Right renal pelvis (tissue), 4 donors: ENCODE measurements at places on chromosomes 4 and X.

GRCh38 chr4:35087218-35087617, 1157.1 kb downstream of the ARAP2 start:
- DNase-seq: no peak

DNA sequence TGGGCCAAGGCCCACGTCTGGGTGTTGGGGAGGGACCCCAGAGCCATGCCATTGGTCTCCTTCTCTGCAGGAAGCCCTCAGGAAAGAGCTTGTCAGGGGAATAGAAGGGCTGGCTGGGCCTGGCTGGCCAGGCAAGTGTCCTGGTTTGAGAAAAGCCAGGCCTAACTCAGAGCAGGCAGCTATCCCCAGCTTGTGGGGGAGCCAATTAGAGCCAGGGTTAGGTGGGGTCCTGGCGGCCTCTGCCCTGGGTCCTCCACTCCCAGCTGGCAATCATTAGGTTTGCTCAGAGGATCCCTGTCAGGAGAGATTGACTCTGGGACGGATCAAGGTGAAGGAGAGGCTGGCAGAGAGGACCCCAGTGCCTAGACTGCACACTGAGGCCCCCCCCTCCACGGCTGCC, 64.8 kb downstream of the PJA1 start:
- DNase-seq: no peak

DNA sequence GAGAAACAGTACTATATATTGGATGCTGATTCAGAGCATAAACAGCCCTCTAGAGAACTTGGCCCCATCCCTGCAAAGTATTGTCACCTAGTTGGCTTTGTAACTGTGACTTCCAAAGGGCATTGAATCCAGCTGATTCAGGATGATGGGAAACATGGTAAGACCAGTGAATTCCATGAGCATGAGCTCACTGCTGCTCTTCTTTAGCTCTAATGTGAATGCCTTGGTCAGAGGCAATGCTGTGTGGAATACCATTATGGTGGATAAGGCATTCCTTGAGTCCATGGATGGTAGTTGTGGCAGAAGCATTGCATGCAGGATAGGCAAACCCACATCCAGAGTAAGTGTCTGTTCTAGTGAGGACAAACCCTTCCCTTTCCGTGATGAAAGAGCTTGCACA, 365.6 kb upstream of the EDA2R start:
- DNase-seq: no peak

- no peak for DNase-seq
Observed at GRCh38 chr4:110616238-110617074, 6.4 kb downstream of the PITX2 start.

DNA sequence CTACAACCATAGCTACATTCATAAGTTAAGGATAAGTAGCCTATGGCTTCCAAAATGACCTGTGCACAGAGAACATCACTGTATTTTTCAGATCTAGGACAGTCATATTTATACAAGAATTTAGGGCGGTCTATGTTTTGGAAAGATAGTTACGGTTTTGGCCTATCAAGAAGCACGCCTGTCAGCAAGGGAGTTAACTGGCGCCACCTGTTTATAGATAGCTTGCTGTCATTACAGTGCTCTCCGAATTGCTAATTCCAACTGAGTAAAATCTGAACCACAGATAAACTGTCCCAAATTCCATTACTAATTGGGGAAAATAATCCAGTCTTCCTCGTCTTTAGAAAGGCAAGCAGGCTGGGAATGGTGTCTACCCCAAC, 646 bp downstream of the ABCB7 start:
- no peak for DNase-seq

- DNase-seq: no peak
Observed at GRCh38 chrX:15816886-15817285, 26.6 kb downstream of the ZRSR2 start.

GRCh38 chrX:39196192-39197102, 395.2 kb downstream of the MID1IP1 start:
- no peak for DNase-seq

GRCh38 chr4:87545052-87545451, 15.9 kb upstream of the SPARCL1 start:
- no peak for DNase-seq

DNA sequence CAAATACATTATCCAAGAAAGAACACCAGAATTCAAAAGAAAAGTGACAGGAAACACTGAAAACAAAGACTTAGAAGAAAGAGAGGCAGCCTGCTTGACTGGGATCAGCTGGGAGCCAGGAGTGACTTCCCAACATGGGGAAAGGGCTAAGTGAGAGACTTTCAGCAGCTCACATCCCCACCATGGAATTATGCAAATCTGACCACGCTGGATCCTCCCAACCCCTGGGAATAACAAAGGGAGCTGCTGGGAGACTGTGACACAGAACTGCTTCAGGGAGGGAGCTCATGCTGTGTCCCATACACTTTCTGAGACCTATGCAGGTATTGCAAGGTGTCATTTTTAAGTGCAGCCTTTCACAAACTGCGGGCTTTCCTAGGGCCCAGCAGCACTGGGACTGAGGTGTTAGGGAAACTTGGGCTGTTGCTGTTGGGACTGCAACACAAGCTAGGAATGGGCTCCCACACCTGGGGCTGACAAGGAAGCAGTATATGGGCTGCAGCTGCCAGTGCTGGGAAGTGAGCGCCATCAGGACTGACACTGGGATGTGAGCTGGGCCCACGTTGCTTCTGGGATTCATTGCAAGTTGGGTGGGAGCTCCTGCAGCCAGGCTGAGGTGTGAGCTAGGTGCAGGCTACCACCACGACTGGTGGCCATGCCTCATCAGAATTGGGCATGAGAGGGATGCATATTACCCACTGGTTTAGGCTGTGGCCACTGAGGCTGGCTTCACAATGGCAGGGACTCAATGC, 139.1 kb downstream of the KDR start:
- no peak for DNase-seq

DNA sequence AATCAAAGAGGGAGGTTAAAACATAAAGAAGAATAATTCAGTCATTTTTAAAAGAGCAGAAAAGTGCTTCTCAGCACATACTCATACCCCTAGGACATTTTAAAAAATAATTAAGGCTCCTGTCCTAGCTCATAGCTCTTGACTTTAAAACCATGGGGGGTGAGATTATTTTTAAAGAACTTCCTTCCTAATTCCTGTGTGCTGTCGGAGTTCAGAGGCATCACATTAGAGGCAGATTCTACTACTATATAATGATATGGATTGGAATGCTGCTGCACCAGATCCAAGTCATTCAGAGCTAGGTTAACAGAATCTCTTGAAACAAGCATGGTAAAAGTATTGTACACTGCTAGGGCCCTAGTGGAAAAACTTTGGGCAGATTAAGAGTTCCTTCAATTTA, 456.5 kb upstream of the ADGRL3 start:
- no peak for DNase-seq

DNA sequence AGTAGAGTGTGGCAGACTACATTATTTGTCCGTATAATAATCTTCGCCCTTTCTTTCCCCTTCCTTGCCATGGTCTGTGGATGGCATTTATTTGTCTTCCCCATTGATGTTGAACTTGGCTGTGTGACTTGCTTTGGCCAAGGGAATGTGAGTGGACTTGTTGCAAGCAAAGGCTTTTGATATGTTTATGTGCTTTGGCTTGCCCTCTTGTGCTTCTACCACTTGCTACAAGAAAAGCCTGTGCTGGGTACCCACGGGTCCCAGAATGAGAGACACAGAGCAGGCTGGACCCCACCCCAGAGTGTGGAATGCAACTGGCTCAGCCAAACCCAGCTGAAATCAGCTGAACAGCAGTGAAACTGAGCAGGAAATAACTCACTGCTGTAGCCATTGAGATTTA, 63.0 kb downstream of the FAM184B start:
- no peak for DNase-seq

GRCh38 chr4:146495269-146495668, 26.5 kb downstream of the SLC10A7 start:
- no peak for DNase-seq

DNA sequence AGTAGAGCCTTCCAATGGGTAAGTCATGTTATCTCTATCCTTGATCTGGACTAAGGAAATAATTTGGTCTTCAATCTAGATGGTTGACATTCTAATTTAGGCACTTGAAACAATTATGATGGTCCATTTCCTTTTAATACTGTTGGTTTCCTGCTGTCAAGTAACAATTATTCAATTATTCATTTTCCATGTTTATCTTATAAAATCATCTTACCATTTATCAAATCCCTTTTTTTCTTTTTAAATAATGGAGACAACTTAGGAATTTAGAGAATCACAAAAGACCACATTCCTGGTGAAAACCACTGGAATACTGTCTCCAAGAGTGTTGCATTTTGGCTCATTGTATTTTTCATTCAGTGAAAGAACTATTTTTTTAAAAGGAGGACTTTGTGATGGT, 148.7 kb upstream of the CTSO start:
- no peak for DNase-seq

DNA sequence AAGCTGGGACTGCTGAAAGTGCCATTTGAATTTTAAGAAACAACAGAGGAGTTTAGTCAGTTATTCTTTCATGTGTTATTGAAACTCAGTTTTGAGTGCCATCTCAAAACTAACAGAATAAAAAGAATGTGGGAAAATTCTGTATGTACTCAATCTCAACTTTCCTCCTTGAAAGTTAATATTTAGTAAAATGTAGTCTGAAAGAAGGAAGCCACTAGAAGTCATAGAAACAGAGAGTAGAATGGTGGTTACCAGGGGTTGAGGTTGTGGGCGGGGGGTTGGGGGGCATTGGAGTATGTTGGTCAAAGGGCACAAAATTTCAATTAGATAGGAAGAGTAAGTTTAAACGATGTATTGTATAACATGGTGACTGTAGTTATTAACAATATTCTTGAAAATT, 628.3 kb upstream of the MAGEB2 start:
- DNase-seq: no peak

DNA sequence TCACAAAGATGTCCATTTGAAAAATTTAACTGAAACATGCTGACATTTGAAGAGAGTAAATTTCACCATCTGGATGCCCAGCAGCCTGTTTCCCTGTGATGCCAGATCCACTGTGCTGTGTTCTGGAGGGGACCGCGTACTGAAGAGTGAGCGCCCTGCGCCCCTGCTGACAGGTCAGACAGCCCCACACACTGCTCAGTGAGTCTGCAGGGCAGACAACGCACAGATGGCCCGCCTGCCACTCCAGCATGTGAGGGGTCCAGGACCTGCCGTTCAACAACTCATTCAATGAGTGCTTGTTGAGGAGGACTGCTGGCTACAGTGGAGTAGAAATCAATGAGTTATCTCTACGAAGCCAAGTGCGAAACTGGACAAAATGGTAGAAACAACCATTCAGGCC, 49.2 kb downstream of the FGFRL1 start:
- DNase-seq: no peak

GRCh38 chr4:158768555-158769174, at the start of gene FNIP2:
TSS of gene FNIP2 (plus strand) at chr4:158769026. CDS start at chr4:158769213, 187 bp downstream.
- DNase-seq: peak; percentile 66

GRCh38 chr4:25970691-25971432, 56.8 kb downstream of the SMIM20 start:
- DNase-seq: no peak

DNA sequence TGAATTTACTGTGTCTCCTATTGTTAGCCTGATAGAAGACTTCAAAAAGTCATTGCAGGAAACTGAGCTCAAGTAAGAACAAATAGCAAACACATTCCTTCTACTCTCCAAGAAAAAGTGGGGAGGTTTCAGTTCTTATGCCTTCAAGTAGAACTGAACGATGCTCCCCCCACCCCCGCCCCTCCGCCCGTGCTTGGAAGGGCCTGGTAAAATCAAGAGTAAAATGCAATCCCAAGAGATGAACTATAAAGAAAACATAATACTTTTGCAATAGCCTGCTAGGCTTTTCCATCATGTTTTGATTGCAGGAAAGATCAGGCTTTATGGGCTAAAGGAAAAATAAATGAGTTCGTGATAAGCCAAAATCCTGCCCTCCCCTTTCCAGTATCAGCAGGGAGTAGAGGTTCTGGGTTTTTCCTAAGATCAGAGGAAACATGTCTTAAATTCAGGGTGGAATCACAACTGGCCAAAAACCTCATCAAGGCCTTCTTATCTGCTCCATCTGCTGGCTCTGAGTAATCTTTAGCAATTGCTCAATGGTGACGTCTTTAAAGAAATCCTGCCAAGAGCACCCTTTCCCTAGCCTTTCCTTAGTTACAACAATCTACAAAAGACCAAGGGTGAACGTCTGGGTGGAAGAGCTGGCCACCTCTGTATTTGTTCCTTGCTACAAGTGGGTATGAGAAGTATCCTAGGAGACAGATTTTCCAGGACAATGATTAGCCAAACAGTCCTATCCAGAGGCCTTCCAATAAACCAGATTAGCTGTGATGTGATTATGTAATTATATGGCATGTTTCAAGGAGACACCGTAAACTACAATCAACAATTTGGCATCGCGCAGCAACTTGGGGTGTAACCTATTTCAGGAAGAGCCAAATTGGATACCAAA, 66.3 kb upstream of the FAM9C start:
- no peak for DNase-seq

- DNase-seq: peak; percentile 50
Observed at GRCh38 chr4:8341691-8342090, 72.1 kb downstream of the HTRA3 start.

DNA sequence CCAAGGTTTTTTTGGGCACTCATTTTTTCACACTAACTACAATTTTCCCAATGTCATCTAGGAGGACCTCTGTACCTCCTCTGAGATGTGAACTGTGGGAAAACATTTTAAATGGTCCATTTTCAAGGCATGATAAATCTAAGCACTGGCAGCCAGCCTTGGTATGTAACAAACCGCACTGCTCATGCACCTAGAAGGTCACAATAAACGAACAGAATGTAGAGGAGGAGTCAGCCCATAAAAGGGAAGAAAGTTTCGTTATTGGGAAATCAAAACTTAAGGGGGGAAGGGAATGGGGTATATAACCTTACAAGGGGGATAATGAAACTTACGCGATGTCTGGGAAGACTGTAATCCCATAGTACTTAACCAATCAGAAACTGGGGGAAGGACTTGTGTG, 16.4 kb downstream of the COX18 start:
- DNase-seq: no peak

DNA sequence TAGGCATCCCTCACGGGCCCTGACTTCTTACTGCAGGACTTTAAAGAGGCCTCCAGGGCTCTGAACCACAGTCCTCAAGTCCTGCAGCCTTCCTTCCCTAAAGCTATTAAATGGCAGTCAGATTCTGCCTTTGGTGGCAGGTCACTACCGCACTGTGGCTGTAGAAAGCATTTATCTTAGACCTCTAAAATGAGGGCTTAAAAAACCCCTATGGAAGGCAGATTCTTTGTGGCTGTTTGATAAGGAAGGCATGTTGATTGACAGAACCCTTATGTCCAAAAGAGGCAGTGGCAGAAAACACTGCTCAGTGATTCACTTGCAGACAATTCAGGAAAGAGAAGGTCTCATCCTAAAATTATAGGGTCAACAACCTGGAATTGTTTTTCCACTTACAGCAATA, 79.2 kb downstream of the FBXL5 start:
- no peak for DNase-seq
